DMS153 (cell line): ENCODE measurements at places on chromosomes 6 and 20.

DNA sequence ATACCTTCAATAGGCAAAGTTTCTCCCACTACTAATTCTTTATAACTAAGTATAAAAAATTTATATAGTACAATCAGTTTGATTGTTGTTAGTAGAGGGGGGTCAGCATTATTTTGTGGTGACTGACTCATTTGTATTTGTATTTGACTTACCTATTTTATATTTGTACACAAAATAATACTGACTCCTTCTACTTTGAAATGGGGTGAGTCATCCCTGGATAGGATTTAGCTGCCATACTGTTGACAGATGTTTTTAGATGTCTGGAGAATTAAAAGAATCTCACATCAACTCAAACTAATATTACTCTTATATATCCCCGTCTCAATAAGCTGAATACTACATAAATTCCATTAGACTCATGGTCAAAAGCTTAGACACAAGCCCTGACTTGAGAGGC, 114.9 kb downstream of the FRK start:
- no peak for DNase-seq

DNA sequence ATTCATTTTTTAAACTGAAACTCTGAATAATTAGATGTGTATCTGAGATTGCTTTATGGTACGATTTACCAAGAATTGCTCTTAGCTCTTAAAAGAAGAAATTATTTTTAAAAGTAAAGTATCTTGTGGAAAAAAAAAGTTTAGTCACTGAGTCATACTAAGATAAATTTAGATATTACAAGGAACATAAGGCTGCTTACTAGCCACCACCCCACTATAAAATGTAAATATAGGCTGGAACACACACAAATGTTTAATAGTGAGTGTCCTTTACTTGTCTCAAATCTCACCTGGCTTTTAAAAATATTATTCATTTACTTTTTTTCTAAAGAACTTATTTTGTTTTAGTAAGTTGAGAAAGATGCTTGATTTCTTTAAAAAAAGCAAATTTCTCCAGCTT, 17.6 kb downstream of the RFX6 start:
- DNase-seq, result no peak

- no peak for DNase-seq
These were observed 19.4 kb upstream of the VEGFA start for GRCh38 chr6:43750622-43751021.

- DNase-seq, result no peak
These were observed 126.3 kb upstream of the FAM184A start for GRCh38 chr6:119204719-119205118.

- no peak for DNase-seq
These were observed 248.3 kb downstream of the DHX35 start for GRCh38 chr20:39210341-39211036.

DNA sequence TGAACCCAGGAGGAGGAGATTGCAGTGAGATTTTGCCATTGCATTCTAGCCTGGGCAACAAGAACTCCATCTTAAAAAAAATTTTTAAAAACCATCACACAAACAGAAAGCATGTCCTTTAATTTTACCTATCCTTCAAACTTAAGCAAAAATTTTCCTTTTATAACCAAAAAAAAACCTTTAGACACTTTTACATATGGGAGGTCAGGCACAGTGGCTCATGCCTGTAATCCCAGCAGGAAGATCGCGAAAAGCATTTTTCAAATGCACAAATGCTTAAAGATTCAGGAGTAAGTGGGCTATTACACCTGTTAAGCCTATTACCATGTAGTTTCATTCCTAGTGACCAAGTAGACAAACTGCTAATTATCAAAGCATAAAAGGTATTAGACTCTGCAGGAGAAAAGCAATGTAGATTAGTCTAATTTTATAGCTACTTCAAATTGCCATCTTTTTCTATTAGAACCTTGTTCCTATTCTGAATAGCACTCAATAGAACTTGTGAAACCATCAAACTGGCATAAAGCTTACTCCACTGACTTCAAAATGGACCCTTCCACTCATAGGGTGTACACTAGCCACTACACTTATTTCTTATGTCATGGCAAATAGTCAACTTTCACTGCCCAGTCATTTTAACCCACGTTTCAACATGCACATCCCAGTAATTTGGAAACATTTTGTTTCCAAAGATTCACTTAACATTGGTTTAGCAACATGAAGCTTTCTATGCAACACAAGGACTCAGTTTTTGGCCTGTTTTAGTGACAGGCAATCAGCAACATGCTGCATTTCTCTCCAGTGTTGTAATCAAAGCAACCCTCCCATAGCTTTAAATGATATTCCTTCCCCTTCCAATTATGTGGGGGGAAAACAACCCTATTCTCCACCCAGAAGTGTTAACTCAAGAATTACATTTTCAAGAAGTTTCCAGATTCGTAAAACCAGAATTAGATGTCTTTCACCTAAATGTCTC, 4.0 kb downstream of the EEF1A1 start:
- DNase-seq, result no peak

DNA sequence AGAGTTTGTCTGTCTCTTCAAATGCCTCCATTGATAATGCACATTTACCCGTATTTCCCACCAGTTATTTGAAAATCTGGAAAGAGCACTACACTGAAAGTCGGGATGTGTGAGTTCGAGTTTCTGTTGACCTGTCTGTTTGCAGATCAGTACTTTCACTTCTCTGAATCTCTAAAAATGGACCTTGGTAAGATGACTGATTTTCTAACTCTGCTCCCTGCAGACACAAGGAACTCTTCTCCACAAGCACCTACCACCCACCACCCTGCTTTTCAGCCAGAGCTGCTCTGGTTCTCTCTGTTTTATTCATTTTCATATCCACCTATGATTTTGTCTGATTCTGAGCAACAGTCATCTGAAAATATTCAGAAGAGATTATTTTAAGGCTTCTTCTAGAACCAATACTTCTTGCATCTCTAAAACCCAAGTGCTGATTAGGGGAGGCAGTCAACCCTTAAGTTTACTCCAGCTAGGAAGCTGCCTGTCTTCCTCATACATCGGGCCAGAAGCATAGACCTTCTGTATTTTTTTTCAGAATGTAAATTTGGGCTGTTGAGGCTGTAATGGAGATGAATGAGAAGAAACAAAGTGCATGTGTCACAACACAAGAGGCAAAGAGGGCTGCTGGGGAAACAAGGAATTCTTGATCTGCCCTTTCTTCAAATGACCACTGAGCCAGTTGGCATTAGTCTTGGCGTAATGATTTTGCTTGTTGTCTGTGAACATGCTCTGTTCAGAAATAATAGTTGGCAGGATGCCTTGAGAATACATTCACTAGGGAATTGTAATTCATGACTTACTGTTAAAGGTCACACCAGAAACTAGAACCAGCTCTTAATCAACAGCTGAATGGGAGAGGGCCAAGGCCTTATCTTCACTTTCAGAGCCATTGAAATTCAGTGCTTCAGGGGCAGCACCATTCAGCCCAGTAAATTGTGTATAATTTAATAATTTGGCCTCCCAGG, 85.4 kb upstream of the MYLIP start:
- peak; percentile 24 for DNase-seq

- DNase-seq, result no peak
These were observed at the start of gene FGD2 for GRCh38 chr6:37005061-37005810. Gene FGD2 (plus strand): TSS chr6:37005655. CDS start chr6:37005818, 163 bp downstream.
